Epithelial cell of proximal tubule (primary cell): ENCODE measurements at places on chromosomes 7 and 10. TPM values are rescaled to one million over a fixed set of nuclear protein-coding genes. Genes with fewer than 3 reads are reported as not detected.

ZNF248 gene
- 4.0 and 6.9 TPM in 2 replicates for total RNA-seq

ARHGEF35 gene
- total RNA-seq, result 3.3 and 5.3 TPM in 2 replicates

- no peak for DNase-seq
Measured at GRCh38 chr7:151663382-151664100, 143.8 kb upstream of the RHEB start.

DNA sequence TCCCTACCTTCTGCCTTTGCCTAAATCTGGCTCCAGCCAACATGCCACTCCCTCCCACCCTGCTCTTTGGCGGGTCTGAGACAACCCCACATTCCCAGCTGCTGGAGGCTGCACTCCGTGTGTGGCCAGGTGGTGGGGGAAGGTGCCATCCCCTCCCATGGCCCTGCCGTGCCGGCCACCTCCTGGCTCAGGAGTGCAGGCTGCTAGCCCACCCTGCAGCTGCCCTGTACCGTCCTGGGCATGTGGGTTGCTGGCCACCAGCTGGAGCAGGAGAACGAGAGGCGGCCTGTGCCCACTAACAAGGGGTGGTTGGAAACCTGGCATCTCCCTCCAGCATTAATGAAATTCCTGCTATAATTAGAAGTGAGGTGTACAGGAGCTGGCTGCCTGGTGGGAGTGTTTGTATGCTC, 97.6 kb downstream of the ZMIZ1 start:
- no peak for DNase-seq

GRCh38 chr10:42975005-42975493, 101.8 kb upstream of the RET start:
- no peak for DNase-seq

- DNase-seq, result no peak
Measured at GRCh38 chr7:41875513-41875912, 172.6 kb upstream of the INHBA start.
